ENCODE measurements at places on chromosomes 11 and 22.

GRCh38 chr22:48951836-48952235 is 875.8 kb downstream of the BRD1 start:
- DNase-seq = no peak

DNA sequence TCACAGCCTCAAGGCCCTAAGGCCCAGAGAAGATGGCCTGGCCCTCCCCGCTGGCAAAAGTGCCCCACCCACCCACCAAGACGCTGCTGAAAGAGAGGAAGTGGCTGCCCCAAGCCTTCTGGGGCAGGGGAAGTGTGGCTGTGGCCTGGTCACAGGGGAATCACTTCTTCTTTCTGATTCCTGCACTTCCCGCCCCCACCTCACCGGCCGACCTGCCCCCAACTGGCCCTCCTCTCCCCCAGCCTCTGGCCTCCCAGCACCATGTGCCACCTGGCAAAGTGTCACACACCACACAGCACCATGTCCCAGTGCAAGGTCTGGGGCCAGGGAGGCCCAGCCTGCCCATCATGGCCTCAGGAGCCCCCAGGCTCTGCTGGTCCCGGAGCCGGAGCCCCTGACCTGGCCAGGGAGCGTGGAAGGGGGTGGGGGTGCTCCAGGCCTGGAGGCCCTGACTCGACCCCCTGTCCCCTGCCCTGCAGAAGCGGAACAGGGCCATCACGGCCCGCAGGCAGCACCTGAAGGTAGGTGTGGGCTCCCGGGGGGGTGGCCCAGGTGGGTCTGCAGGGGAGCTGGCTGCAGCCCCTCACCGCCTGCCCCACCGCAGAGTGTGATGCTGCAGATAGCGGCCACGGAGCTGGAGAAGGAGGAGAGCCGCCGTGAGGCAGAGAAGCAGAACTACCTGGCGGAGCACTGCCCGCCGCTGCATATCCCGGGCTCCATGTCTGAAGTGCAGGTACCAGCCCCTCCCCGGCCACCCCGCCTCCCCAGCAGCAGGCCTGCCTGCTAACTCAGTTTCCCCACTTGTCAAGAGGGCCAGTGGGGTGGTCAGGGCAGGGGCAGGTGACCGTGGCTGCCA is 1.4 kb downstream of the TNNI2 start:
- DNase-seq = no peak

DNA sequence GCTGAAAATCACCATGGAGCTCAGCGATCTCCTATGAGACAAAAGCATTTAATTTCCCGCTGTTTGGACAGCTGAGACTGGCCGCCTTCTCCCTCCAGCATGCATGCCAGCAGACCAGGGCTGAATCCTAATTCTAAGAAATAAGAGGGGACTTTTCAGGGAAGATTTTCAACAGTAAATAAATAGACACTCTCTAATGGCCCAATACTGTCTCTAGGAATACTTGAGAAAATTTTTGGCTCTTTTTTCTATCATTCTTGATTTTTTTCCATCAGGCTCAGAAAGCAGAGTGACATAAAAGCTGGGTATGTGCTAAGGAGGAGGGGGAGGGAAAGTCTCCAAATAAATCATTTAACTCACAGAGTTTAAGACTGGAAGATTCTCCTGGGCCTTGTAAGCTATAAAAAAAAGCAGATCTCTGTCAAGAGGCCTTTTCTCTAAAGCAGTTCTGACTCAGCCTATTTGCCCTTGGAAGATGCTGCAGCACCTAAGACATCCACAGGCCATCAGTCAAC is 17.6 kb upstream of the SPON1 start:
- no peak for DNase-seq

DNA sequence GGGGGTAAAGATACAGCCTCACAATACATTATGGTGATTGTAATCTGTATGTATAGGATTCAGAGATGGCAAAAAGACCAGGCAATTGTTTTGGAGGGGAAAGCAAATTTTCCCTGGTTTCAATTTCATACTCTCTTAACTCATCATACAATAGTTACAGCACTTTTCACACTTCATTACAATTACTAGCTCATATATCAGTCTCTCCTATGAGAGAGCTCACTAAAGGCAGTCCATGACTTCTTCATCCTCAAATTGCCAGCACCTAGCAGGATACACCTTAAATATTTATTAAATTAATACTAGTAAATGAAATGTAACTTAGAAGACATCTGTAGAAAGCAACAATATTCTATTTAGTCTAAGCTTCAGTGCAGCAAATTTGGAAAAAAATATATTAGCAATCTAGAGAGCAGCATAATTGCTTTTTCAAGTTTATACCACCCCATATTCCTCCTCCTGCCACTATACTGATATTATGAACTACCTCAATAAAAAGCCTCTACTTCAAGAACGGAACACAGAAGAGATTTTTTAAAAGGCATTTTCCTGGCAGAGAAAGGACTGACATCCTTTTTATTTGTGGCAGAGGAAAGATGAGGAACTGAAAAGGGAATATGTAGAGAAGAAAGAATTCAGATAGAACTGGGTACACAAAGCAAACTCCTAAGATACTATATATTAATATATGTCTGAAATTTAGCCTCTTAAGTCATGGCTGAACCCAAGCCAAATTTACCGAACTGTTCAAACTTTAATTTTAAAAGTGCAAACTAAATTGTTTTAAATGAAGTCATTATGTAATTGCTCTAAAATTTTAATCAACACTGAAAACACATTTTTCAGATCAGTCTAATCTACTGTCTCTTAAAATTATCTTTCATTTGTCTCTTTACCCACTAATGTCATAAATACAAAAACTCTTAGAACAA is 27.7 kb downstream of the PICALM start:
- no peak for DNase-seq

DNA sequence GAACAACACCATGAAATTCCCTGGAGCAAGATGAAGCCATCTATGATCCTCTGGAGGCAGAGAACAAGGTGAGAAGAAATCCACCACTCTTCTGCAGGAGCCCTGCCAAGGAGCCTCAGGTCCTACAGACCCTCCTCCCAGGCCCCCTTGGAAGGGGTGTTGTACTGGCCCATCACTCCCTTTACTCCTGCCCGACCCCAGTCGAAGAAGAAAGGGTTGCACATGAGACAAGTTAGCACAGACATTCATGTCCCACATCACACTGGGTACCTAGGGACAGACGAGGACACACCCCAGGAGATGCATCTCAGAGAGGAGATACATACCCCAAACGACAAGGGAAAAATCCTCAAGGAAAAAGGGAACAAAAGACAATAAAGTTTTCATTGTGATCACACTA is 82.8 kb upstream of the NARS2 start:
- DNase-seq = no peak
